CD4-positive, CD25-positive, alpha-beta regulatory T cell (primary cell): ENCODE measurements at places on chromosomes 7 and 10. TPM values are rescaled to one million over a fixed set of nuclear protein-coding genes. Genes with fewer than 3 reads are reported as not detected.

- H3K36me3 ChIP-seq: no peaks in the 10 kb centered on the region
- H3K27me3 ChIP-seq: peaks cover 4% of the 10 kb centered on the region
- H3K27ac ChIP-seq: no peak overlapping the region
Observed at GRCh38 chr7:98872328-98872924, 2.6 kb upstream of the TMEM130 start.

The DOCK1 gene
- 0.20 TPM for total RNA-seq

The FMC1 gene
- total RNA-seq: 3.4 TPM

The OR6V1 gene
- not detected for total RNA-seq

The SEMA3C gene
- total RNA-seq: 1.2 TPM
